ENCODE measurements at places on chromosomes 2 and 18.

DNA sequence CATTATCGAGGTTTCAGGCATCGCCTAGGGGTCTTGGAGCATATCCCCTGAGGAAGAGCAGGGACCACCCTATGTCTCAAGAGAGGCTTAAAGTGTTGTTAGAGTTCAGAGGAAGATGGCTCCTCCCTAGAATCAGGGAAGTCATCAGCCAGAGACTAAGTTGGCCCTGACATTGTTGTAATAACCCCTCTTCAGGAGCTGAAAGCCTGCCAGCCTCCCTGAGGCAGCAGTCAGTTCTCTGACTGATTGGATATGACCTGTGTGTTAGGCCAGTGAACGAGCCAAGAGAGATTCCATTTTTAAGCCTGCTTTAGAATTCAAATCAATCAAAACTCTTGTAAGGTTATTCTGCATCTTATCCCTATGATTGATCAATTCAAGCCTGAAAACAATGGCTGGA lies 34.9 kb downstream of the ARHGAP28 start:
- H3K27ac ChIP-seq = no peak overlapping the region
- no peaks in the 10 kb centered on the region for H3K36me3 ChIP-seq
- H3K27me3 ChIP-seq = no peaks in the 10 kb centered on the region
- no peak for DNase-seq
- no peaks in the 10 kb centered on the region for H3K4me1 ChIP-seq
- no peak overlapping the region for H3K4me3 ChIP-seq

- H3K4me1 ChIP-seq = peaks cover 14% of the 10 kb centered on the region
- no peaks in the 10 kb centered on the region for H3K36me3 ChIP-seq
- peaks cover 4% of the 10 kb centered on the region for H3K27me3 ChIP-seq
- peak; percentile 40 for DNase-seq
Measured at GRCh38 chr2:1833726-1834125, 89.4 kb upstream of the PXDN start.

DNA sequence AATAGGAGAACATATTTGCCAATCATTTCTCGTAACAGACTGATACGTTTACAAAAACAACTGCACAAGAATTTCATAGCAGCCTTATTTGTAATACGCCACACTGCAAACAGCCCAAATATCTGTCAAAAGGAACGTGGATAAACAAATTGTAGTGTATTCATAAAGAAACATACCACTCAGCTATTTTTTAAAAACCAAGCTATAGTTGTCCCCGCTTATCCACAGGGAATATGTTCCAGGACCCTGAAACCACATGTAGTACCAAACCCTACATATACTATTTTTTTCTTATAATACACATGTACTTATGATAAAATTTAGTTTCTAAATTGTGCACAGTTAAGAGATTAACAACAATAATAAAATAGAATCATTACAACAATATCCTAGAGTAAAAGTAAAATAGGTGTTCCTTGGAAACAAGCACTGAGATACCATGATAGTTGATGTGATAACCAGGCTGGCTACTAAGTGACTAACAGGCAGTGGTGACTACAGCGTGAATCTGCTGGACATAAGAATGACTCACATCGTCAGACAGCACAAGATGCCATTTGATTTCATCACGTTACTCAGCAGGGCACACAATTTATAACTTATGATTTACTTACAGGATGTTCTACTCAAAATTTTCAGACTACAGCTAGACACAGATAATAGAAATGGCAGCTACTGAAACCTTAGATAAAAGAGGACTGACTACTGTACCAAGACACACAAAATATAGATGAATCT lies 367.4 kb downstream of the NCKAP5 start:
- H3K4me3 ChIP-seq = no peak overlapping the region
- H3K4me1 ChIP-seq = peaks cover 3% of the 10 kb centered on the region
- no peak for DNase-seq
- H3K36me3 ChIP-seq = no peaks in the 10 kb centered on the region
- no peaks in the 10 kb centered on the region for H3K27me3 ChIP-seq
- H3K27ac ChIP-seq = no peak overlapping the region

- no peaks in the 10 kb centered on the region for H3K27me3 ChIP-seq
- no peak overlapping the region for H3K27ac ChIP-seq
- H3K4me1 ChIP-seq = no peaks in the 10 kb centered on the region
- DNase-seq = no peak
- no peaks in the 10 kb centered on the region for H3K36me3 ChIP-seq
- no peak overlapping the region for H3K4me3 ChIP-seq
Measured at GRCh38 chr2:205218056-205218455, 464.2 kb upstream of the NRP2 start.

GRCh38 chr2:43225093-43225787 lies 1.2 kb downstream of the ZFP36L2 start:
- no peaks in the 10 kb centered on the region for H3K27me3 ChIP-seq
- peak overlapping the region; percentile 97 for H3K27ac ChIP-seq
- H3K4me3 ChIP-seq = peak overlapping the region; percentile 90
- peak; percentile 88 for DNase-seq

DNA sequence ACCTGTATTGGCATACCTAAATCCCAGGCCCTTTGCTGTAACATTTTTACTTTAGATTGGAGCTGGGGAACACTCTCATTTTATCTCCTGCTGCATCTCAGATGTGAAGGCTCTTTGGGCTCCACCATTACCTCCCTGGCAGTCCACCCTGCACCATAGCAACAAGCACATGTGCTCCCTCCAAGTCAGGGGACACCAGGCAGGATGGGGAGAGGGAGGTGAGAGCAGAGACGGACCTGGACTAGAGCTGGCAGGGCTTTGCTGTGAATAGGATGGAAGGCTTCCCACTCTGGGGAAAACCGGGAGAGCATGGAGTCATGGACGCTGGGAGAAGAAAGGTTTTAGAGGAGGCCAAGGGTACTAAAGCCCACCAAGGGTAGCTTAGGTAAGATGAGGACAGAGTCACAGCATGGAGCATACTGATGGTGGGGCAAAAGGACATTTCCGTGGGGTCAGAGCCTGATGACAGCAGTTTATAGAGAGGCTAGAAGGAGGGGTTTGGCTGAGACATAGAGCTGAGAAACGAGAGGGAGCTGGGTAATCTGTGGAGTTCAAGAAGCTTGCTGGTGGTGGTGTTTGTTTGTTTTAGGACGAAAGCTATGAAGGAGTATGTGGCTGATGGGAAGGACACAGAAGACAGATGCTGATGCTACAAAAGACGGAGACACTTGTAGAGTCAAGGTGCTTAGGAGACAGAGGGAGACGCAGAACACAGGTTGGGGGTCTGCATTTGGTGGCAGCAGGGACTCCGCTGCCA lies 134.8 kb downstream of the COL6A3 start:
- H3K4me1 ChIP-seq = peaks cover 20% of the 10 kb centered on the region
- H3K36me3 ChIP-seq = no peaks in the 10 kb centered on the region
- H3K27ac ChIP-seq = peak overlapping the region; percentile 54
- DNase-seq = no peak
- H3K4me3 ChIP-seq = no peak overlapping the region

DNA sequence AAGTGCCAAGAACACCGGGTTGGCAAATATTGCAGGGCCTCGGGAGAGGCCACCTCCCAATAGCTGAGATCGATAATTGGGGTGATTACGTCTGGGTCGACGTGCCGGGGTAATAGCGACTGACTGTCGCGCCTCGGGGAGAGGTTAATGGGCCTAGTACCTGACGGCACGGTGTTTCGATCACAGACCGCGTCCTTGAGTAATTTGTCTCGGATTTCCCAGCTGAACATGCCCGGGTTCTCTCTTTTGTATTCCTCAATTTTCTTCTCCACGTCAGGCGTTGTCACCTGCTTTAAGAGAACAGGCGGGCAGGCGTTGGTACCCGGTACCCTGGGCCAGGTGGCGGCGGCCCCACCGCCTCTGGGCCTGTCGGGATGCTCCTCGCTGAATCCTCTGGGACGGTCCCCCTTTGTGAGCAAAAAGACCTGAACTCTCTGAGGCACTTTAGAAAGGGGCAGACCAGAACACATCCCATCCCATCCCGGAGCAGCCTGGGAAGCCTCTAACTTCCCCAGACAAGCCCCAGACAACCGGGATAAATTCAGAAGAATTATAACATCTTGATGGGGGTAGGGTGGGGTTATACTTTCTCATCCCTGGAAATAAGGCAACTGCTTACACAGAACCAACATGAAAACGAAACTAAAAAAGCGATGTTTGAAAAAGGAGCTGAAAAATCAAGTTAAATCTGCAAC lies 3.3 kb downstream of the PAX3 start:
- no peak for DNase-seq
- H3K4me1 ChIP-seq = peaks cover 62% of the 10 kb centered on the region
- H3K27ac ChIP-seq = peak overlapping the region; percentile 4
- no peaks in the 10 kb centered on the region for H3K36me3 ChIP-seq
- peaks cover 100% of the 10 kb centered on the region for H3K27me3 ChIP-seq
- H3K4me3 ChIP-seq = peak overlapping the region; percentile 45

- H3K4me3 ChIP-seq = peak overlapping the region; percentile 76
- H3K27me3 ChIP-seq = no peaks in the 10 kb centered on the region
- DNase-seq = no peak
- peaks cover 21% of the 10 kb centered on the region for H3K4me1 ChIP-seq
Measured at GRCh38 chr2:170972296-170973224, 43.5 kb downstream of the GORASP2 start.

GRCh38 chr2:29660201-29660600 lies 261.2 kb downstream of the ALK start:
- H3K4me3 ChIP-seq = no peak overlapping the region
- no peaks in the 10 kb centered on the region for H3K4me1 ChIP-seq
- no peak for DNase-seq
- no peaks in the 10 kb centered on the region for H3K36me3 ChIP-seq
- no peaks in the 10 kb centered on the region for H3K27me3 ChIP-seq

- H3K27ac ChIP-seq = no peak overlapping the region
- H3K27me3 ChIP-seq = no peaks in the 10 kb centered on the region
- peaks cover 39% of the 10 kb centered on the region for H3K4me1 ChIP-seq
- no peak overlapping the region for H3K4me3 ChIP-seq
- no peak for DNase-seq
Measured at GRCh38 chr2:134140251-134140661, 113.6 kb upstream of the MGAT5 start.

GRCh38 chr18:21894619-21895367 lies 154.2 kb downstream of the MIB1 start:
- no peaks in the 10 kb centered on the region for H3K36me3 ChIP-seq
- H3K4me1 ChIP-seq = peaks cover 4% of the 10 kb centered on the region
- peaks cover 8% of the 10 kb centered on the region for H3K27me3 ChIP-seq
- H3K27ac ChIP-seq = no peak overlapping the region
- no peak overlapping the region for H3K4me3 ChIP-seq

DNA sequence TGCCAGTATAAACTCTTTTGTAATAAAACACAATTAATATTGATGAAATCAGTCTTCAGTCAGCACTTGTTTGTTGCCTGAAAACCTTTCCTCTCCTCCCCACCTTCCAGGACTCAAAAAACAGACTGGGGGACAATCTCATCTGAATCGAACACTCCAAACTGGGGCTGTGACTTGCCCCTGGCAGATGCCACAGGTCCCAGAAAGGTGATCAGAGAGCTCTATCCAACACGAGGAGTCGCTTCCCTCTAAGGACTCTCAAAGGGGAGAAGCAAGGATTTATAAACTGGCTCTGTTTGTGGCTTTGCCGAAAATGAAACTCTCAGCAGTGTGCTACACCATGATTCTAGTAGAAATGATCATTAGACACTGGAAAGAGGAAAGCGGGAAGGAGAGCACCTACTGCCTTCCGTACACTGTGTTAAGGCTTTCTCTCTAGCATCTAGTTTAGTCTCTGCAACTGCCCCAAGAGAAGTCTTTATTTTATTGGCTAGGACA lies 199.2 kb downstream of the TGIF1 start:
- peaks cover 12% of the 10 kb centered on the region for H3K4me1 ChIP-seq
- peak overlapping the region; percentile 35 for H3K27ac ChIP-seq
- H3K4me3 ChIP-seq = no peak overlapping the region

- no peaks in the 10 kb centered on the region for H3K36me3 ChIP-seq
- H3K4me1 ChIP-seq = peaks cover 22% of the 10 kb centered on the region
- no peak overlapping the region for H3K4me3 ChIP-seq
- no peak overlapping the region for H3K27ac ChIP-seq
Measured at GRCh38 chr2:111068435-111069058, 52.2 kb upstream of the BCL2L11 start.

DNA sequence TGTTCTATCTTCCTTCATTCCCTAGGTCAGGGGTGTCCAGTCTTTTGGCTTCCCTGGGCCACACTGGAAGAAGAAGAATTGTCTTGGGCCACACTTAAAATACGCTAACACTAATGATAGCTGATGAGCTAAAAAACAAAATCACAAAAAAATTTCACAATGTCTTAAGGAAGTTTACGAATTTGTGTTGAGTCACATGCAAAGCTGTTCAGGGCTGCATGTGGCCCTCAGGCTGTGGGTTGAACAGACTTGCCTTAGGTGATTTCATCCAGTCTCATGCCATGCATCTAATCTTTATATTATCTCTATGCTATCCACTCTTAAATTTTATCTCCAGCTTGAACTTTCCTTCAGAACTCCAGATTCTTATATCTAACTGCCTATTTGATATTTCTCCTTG lies 80.1 kb downstream of the CCDC85A start:
- H3K27me3 ChIP-seq = no peaks in the 10 kb centered on the region
- H3K4me3 ChIP-seq = no peak overlapping the region
- no peak overlapping the region for H3K27ac ChIP-seq

DNA sequence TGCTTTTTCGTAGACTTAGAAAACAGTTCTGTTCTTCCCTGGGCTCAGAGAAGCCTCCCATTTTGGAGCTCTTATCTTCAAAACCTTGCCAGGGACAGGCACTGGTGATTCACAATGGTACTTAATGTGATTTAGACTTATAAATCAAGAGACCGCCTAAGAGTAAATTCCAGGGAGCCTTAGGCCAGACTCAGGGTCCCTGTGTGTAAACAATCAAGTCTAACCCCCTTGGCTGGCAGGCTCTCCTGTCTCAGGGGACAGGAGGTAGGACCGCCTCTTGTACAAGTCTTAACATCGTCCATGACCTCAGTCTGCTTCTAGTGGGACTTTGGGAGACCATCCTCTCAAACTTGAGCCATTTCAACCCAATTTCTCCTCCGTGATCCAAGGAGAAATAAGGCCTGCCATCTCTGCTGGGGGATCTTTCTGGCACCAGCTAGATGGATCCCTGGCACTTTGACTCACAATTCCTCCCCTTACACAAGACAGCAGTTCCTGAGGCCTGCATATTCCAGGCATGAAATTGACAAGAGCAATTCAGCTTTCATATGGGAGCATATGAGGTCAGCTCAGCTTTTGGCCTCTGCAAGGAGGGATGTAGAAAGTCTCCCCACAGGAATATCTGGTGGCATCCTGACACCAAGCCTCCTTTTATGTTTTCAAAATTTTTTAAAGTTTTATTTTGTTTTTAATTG lies 487.0 kb downstream of the TNS1 start:
- peaks cover 9% of the 10 kb centered on the region for H3K4me1 ChIP-seq
- no peaks in the 10 kb centered on the region for H3K36me3 ChIP-seq
- H3K4me3 ChIP-seq = no peak overlapping the region
- H3K27ac ChIP-seq = no peak overlapping the region

DNA sequence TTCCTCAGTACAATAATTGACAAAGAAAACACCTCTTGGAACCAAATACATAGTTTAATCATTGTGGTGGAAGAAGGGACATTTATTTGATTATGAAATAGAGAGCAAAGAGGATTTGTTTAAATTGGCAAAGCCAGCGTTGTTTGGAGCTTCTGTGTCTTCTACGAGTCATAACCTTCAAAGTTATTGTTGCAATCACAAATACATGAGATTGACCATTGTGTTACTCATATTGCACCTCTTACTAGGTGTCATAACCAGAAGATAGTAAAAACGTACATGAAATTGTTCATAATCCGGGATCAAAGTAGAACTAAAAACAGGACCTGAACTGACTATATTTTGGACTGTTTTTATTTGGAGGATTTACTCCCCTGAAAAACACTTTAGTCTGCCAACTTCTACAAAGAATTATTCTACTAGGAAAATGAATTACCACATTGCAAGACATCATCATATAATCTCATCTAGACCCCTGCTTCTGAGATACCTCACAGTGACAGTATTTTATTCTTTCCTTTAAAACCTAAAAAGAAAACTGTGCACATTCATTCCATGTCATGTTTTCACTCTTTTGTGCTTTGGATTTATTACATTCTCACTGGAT lies 151.7 kb upstream of the KLF7 start:
- no peaks in the 10 kb centered on the region for H3K4me1 ChIP-seq
- H3K27me3 ChIP-seq = no peaks in the 10 kb centered on the region
- H3K4me3 ChIP-seq = no peak overlapping the region
- no peak overlapping the region for H3K27ac ChIP-seq
- H3K36me3 ChIP-seq = no peaks in the 10 kb centered on the region

All from suprapubic skin (tissue), 4 donors.